Stromal cell of bone marrow (primary cell): ENCODE measurements at places on chromosomes 11 and 22.

DNA sequence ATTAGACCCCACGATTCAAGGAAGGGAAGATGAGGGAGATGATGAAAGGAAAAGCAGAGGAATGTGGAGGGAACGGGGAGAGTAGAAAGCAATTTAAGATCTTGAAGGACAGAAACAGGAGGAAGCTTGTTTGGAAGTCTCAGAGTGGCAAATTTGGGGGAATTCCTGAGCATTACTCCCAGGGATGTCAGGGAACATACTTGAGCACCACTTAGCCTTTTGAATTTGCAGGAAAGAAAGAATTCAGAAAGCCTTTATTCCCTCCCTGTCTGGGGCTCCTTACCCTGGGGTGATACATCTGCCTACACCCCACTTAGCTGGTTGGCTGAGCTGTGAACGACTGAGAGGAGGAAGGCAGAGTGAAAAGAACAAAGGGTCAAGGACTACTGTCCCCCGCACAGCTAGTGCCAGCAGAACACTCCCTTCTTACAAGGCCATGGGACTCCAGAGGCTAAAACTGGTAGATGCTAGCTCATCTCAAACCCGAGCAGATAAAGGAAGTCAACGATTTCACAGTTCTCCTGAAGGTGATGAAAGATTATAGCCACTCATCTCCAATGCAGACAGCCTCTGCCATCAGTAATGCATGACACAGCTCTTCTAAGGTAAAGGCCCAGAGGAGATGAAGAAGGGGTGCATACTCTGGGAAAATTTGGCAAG lies 84.0 kb upstream of the AKIP1 start:
- DNase-seq, result no peak

DNA sequence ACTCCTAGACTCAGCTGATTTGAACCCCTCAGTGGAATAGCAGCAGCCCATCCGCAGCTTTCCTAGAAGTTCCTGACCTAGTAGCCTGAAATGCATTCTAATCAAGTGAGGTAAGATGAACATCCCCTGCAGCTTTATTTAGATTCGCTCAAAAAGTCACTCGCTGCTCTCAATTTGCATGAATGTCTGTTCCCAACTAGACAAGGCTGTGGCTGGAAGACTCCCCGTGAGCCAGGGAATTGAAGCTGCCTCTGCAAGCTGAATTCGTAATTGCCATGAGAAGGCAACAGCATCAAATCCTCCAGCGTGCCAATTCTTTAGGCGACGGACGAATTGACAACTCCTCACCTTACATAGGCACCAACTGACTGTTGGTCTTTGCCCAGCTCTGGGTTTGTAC lies 17.1 kb upstream of the SCN3B start:
- no peak for DNase-seq

- no peak for DNase-seq
These were observed 37.4 kb downstream of the CSRP3 start for GRCh38 chr11:19164230-19164855.

DNA sequence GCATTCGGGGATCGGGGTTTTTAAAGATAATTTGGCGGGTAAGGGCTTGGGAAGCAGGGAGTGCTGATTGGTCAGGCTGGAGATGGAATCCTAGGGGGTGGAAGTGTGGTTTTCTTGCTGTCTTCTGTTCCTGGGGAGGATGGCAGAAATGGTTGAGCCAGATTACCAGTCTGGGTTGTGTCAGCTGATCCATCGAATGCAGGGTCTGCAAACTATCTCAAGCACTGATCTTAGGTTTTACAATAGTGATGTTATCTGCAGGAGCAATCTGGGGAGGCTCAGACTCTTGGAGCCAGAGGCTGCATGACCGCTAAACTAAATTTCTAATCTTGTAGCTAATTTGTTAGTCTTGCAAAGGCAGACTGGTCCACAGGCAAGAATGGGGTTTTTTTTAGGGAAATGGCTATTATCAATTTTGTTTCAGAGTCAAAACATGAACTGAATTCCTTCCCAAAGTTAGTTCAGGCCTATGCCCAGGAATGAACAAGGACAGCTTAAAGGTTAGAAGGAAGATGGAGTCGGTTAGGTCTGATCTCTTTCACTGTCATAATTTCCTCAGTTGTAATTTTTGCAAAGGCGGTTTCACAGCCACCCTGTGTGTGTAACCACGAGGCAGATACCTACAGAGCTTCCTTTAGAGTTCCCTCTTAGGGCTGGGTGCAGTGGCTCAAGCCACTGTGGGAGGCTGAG lies 10.2 kb downstream of the SCGB1A1 start:
- DNase-seq, result no peak

DNA sequence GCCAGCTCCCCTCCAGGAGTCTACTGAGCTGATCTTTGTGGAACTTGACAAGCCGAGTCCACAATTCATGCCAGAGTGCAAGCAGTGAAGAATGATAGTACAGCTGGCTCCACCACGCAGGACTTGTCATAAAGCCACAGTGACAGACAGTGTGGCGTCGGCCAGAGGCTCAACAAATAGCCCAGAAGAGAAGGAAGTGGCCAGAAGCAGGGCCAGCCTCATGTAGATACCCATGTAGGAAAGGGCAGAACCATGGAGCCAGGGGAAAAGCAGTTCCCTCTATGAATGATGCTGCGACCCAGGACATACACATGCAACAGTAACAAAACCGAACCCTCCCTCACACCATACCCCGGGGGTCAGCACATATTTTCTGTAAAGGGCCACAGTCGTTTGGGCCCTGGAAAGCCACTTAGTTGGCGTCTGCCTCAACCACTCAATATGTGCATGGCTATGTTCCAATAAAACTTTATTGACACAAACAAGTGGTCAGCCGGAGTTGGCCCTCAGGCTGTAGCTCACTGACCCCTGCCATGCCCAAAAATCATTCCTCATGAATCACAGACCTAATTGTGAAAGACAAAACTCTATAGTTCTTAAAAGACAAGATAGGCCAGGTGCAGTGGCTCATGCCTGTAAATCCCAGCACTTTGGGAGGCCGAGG lies 161.4 kb downstream of the BRD1 start:
- no peak for DNase-seq

- DNase-seq, result peak; percentile 17
These were observed 160.5 kb upstream of the GRK3 start for GRCh38 chr22:25403811-25404471.

DNA sequence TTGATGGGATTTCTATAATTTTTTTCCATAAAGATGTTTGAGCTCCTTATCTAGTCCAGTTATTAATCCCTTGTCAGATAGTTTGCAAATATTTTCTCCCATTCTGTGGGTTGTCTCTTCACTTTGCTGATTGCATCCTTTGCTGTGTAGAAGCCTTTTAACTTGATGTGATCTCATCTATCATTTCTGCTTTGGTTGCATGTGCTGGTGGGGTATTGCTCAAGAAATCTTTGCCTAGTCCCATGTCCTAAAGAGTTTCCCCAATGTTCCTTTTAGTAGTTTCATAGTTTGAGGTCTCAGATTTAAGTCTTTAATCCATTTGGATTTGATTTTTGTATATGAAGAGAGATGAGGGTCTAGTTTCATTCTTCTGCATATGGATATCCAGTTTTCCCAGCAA lies 1.7 kb upstream of the IL2RB start:
- no peak for DNase-seq

DNA sequence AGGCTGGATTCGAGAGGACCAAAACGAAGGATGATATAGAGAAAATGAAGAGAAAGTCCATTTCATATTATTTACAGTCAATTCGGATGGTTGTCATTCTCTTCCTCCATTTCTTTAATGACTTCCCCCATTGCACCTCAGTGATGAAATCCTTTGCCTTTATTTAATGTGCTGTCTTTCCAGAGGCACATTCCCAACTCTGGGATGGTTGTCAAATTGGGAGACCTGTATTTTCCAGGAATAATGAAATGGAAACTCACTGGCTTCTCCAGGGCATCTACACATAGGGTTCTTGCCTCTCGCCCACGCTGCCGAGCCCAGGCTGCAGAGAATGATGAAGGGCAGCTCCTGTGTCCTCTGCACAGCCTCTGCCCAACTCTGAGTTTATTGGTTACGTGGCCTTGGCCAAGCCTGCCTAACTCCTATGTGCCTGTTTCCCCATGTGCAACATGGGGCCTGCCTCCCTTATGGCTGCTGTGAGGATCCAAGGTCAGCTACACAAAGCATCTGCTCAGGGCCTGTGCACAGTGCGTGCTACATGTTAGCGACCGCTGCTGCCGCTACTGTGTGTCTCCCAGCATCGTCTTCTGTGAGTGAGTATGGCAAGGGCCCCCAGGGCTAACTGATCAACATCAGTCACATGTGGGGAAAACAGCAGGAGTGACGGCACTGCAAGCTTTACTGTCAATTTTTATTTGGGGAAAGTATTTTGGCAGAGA lies 81.5 kb upstream of the BID start:
- DNase-seq, result no peak

DNA sequence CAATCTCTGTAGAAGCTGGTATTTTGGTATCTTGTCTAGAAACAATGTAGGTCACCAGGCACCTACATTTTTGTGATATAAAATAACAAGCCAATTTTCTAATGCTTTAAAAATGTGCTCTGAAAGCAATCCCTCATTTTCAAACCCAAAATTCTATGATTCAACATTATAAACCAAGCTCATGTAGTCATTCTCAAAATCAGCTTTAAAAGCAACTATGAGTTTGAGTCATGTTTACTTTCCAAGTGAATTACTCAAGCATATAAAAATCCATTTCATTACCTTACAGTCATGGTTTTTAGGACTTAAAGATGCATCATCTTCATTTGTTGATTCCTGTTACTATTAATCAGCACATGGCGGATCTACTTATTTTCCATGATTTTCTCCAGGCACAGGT lies 216.4 kb downstream of the GRM5 start:
- peak; percentile 58 for DNase-seq

DNA sequence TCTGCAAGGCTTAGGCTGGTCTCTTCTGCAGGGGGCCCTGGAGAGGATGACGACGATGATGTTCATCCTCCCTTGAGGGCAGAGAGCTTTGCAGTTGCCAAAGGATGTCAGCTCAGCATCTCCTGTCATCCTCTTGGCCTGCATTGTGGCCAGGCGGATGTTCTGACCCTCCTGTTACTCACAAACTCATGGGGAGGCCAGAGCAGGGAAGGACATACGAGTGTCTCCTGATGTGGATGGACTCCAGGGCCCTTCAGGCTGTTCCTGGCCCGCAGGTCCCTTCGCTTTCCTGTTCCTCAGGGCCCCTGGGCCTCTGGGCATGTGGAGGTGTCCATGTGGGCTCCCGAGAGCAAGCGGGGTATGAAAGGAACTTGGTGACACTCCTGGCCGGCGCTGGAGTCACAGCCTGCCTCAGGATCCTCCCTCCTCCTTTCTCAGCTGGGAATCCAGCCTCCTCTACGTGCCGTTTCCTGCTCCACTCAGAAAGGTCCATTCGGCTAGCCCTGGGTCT lies 8.5 kb downstream of the ADORA2A start:
- peak; percentile 59 for DNase-seq

DNA sequence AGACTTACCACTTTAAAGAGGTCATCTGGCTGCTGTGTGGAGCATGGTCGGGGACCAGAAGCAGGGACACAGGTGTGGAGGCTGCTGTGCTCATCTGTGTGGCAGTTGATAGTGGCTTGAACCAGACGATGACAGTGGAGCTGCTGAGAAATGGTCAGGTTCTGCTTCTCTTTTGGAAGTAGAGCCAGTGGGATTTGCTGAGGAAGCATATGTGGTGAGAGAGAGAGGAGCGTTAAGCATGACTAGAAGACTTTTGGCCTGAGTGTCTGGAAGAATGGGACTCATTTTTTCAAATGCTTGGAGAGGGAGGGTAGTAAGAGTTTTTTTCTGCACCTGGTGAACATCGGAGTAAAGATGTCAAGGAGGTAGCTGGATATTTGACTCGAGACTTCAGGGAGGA lies 12.5 kb upstream of the SREBF2 start:
- DNase-seq, result no peak

- DNase-seq, result no peak
These were observed 18.3 kb upstream of the DDX17 start for GRCh38 chr22:38524429-38524828.

DNA sequence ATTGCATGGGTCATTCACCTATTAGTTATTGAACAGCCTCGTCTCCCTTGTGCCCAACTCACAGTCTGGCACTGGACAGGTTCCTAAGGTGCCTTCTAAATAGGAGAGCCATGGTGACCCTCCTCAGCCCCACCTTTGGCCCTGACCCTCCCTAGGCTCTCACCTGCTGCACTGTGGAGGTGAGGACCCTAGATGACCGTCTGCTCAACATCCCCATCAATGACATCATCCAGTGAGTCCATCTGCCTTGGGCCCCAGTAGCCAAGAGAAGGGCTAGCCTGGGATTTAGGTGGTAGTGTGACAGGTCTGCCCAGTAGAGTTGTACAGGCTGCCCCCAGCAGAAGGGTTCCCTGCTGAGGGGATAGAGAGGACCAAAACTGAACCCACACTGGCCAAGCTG lies 13.6 kb downstream of the UCP2 start:
- DNase-seq, result no peak

- DNase-seq, result no peak
These were observed 33.6 kb downstream of the TCF20 start for GRCh38 chr22:42236848-42237247.

GRCh38 chr11:4381901-4382300 lies 11.6 kb downstream of the TRIM21 start:
- DNase-seq, result no peak

DNA sequence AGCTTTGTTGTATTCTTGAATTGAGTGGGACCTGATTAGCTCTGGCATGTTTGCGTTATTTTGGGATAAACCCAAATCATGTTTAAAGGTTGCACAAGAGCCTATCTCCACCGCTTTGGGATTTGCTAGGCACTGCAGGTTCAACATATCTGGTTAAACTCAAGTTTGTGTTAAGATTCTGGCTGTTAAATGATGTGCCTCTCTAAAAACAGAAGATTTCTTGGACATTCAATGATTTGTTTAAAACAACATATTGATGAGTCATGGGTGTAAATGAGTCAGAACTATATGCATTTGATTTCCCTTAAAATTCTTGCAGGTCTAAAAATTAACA lies 67.4 kb downstream of the AMOTL1 start:
- no peak for DNase-seq

GRCh38 chr11:68659158-68659921 lies 25.0 kb upstream of the GAL start:
- peak; percentile 98 for DNase-seq

DNA sequence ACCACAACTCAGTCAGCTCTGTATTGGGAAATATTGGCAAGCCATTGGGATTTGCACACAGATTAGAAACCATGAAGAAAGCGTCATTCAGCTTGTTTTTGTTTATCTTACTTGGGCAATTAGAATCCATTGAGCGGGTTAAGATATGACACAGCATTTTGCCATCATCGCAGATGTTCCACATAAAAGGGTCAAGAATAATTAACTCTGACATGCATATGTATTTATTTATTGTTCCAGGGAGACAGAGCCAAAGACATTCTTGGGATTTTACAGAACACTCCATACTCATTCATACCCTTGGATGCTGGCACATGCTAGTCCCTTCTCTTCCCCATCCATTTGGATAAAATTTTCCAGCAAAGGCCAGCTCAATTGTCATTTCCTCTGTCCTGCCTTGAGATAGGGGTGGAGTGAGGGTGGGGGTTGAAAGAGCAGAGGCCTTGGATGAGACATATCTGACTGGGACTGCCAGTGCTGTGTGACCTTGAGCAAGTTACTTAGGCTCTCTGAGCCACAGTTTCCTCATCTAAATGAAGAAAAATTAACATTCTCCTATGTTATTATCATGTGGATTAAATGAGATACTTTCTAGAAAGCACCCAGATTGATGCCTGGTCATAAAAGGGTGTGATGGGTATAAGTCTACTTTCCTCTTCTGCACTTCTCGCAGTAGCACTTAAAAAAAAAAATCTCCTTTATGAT lies 179.7 kb downstream of the RRAS2 start:
- DNase-seq, result peak; percentile 19
